ENCODE measurements at places on chromosomes 5 and 9.

GRCh38 chr9:133640160-133640559 lies 4.0 kb downstream of the DBH start:
- DNase-seq = no peak

GRCh38 chr9:35526087-35526801 lies 36.3 kb downstream of the RUSC2 start:
- no peak for DNase-seq

DNA sequence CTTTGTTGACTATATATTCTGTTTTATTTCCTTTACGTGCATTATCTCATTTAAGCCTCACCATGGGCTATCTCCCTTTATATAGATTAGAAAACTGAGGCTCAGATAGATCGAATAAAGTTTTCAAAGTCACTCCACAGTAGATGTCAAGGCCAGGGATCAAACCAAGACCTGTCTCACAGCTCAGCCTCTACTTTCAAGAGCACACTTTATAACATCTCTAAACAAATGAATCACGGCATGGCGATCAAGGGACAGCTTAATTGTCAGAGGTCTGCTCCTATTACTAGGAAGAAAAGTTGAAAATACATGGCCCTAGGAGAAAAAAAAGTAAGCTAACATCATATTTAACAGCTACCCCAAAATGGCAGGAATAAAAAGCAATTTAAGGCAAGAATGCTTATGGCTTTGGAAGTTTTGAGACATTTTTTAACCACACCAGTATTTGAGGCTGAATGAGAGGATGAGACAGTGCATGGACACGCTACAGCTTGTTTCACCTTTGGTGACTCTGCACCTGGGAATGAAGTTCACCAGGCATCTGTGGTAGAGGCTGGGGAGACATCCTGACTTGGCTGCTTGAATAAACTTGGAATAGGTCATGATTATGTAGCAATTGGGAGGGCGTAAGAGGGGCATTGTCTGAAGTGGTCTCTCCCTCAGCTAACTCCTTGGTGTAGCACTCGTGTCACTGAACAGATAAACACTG lies 486.8 kb upstream of the WWC1 start:
- DNase-seq = no peak

- no peak for DNase-seq
These were observed 189.2 kb upstream of the NR3C1 start for GRCh38 chr5:143592648-143593047.

GRCh38 chr9:100590481-100590880 lies 12.6 kb downstream of the CAVIN4 start:
- DNase-seq = no peak

- no peak for DNase-seq
These were observed 17.4 kb downstream of the ABITRAM start for GRCh38 chr9:108951578-108951977.

GRCh38 chr9:30178610-30179009 lies 2205.8 kb upstream of the ACO1 start:
- DNase-seq = no peak

DNA sequence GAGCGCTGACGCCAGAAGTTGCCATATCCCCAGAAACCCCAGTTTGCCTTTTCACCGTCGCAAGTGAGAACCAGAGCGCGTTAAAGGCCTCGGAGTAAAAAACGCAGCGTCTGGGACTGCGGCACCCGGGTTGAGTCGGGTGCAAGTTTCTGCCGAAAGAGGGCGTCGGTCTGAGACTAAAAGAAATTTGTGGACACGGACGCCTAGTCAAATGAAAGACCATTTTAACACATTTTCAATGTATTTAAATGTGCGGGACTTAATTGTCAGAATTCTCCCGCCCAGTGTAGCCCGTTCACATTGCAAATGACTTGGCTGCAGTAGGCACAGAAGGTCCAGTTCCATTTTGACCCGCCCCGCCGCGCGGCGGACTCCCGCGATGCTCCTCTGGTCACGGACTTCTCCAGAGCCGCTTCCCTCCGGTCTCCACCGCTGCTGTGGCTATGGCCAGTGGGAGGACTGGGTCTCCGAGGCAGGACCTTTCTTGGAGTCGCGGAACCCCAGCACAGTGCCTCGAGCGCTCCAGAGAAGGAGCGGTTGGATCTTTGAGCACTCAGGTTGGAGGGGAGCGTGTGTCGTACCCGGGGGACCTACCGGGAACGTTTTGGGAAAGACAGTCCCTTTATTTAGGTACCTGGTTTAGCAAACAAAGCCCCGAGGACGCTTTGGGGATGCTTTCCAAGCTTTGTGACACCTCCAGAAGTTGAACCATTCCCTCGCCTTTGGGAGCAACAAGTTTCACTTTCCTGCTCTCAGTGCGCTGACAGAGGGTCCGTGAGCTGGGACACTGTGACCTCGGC lies 1.2 kb upstream of the NPR3 start:
- peak; percentile 51 for DNase-seq

DNA sequence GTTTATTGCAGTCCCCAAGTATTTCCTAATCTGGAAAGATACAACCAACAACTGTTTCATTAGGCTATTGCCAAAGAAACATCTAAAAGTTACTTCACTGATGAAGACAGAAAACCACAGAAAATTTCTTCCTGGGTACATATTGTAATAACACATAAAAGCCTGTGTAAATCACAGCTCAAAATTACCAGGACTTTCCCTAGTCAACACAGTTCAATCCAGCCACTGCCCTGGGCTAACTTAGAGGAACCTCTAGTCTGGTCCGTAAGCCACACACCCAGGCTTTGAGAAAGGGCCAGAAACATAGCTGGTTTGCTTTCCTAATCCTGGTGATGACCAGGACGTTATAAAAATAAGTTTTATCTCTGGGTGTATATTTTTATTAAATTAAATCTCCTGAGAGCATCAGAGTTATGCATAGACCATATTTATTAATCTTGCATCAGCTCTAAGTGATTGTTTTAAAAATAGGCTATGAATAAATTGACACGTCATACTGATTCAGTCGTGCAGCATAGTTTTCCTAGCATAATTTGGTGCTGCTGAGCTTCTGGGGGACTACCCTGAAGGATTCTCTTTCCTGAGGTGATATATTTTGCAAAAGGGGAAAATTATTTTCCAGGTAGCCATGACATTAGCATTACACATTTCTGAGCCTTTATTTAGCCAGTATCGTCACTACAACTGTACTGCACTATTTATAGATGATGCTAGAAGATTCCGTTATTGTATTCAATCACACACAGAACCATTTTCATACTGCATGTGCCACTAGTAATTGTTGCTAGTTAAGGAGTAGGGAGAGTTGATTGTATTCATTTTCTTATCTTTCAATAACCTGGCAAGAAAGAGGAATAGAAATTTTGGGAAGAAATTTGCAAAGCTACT lies 12.6 kb upstream of the MUSK start:
- no peak for DNase-seq

DNA sequence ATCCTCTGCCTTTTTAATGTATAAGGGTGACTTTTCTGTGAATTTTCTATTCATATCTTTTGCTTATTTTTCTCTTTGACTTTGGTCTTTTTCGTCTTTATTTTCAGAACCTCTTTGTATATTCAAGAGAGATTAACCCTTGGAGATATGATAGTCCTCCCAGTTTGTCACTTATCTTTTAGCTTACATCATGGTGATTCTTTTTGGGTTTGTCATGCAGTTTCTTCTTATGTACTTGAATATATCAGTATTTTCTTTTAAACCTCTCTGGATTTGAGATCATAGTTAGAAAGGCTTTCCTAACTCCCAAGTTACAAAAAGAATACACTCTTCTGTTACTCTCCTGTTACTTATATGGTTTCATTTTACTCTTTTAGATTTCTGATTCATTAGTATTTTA lies 27.5 kb upstream of the GPR21 start:
- DNase-seq = no peak

- no peak for DNase-seq
These were observed 59.3 kb downstream of the SLC22A5 start for GRCh38 chr5:132428484-132429462.

DNA sequence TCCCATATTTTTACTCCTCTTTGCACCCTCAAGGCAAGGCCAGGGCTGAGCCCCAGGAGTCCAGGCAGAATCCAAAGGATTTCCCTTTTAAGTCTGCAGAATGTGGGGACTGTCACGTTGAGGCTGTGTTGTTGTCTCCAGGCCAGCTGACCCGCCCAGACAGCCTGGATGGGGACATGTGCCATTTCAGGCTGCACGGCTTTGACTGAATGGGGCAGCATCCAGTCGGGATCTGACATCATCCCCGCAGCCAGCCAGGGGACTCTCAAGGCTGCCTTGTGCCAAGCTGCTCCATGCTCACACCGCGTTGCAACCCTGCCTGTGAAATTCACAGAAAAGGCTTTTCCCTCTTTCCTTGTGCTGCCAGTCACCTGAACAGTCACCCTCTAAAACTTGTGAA lies 2.2 kb upstream of the ZNF366 start:
- DNase-seq = no peak

DNA sequence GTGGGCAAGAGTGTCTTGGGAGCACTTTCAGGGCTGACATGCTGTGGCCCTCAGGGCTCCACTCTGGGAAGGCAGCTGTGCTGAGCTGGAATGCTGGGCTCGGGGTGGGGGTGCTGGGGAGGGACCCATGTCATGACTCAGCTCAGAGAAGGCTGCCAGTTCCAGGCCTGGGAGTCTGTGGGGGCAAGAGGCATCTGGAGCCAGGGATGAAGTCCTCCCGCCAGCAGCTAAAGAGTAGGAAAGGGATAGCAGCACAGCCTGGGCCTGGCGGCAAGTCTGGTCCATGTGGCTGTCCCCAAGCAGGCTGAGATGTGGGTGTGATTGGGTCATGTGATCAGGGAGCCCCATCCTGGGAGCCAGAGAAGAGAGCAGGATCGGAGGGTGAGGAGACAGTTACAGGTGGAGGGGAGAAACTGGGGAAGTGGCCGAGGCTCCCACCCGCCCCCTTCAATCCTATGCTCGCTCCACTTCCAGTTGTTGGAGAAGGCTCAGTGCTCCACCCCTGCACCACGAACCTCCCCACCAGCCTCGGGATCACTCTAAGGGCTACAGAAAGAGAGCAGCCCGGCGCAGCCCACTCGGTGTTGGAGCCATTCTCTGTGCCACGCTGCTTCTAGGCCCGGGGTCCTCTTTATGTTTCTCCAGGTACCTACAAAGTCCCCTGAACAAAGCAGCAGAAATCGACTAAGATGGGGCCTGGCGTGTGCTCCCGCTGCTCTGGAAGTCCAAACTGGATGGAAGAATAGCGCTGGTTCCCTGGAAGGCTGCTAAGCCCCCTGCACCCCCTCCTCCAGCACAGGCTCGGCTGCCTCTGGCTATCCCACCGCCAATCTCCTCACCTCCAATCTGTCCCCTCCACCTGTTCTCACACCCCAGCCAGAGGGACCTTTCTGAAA lies 12.0 kb downstream of the PDGFRB start:
- DNase-seq = no peak

DNA sequence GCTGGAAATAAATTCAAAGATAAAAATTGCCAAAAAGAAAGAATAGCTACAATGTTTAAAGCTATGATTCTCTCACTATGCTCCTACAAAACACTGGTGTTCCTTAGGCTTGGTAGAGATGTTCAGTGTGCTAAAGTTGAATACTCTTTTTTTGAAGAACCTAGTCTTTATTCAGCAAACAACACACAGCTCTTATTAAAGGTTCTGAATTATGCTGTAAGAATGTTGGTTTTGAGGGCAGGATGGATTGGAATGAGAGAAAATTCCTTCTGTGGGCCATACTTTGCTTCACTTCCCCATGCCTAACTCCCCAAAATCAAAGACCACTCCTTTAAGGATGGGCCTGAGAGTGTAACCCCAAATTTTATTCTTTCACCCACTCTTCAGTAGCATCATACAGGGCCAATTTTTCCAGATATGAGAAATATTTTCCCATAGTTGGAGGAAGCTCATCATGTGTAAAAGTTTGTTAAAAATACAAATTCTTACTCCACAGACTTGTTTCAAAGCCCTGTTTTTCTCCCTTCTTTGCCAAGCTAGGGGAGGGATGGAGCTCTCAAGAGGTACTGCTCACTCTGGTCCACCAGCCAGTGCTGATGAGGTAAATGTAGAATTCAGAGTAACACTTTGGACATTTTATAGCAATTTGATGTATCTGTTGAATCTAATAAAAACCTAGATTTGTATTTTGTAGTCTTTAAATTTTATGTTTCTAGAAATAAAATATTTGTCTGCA lies 99.3 kb downstream of the GDNF start:
- no peak for DNase-seq

DNA sequence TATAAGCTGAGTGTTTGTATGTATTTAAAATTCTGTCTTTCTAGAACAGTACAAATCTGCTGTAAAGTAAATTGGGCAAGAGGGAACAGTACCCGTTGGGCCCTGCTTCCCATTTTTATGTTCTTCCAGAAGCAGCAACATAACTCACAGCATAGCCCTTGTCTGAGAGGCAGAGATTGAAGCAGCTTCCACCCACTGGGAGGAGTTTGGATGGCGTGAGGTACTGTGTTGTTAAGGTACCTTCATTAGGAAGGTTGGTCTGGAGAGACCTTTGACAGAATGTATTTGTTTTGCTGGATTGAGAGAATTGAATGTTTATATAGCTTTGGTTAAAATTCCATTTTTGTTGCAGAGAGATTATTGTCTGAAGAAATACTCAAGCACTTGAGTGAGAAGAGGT lies 24.8 kb downstream of the RAI14 start:
- no peak for DNase-seq

DNA sequence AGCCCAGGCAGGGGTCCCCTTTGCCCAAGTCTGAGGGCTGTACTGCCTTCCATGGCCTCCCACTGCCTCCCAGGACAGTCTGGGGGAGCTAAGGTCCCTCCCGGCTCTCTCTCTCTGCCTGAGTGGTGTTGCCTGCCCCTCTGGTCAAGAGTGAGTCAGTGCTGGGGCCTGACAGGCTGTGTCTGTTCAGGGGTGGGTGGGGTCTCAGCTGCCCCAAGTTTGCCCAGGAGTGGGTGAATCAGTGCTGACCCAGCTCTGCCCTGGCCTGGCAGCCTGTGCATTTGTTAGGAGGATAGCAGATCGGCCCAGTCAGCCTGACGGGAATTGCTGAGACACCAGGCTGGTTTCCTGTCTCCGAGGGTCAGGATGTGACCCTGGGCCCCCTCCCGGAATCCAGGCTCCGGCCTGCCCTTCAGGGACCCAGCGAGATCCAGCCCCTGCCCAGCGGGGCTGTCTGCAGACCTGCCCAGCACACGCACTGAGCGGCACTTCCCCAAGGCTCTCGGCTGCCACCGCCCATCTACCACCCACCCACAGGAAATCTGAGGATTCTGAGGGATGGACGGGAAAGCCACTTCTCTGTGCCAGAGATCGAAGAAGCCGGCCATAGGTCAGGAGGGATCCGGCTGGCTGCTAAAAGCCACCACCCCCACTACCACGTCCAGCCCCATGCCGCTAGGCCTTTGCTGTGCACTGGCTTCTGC lies 15.9 kb downstream of the ENG start:
- no peak for DNase-seq
